ENCODE measurements at places on chromosomes 16 and 17. TPM values are rescaled to one million over a fixed set of nuclear protein-coding genes. Genes with fewer than 3 reads are reported as not detected.

The SMTNL2 gene
- 176 TPM for total RNA-seq

DNA sequence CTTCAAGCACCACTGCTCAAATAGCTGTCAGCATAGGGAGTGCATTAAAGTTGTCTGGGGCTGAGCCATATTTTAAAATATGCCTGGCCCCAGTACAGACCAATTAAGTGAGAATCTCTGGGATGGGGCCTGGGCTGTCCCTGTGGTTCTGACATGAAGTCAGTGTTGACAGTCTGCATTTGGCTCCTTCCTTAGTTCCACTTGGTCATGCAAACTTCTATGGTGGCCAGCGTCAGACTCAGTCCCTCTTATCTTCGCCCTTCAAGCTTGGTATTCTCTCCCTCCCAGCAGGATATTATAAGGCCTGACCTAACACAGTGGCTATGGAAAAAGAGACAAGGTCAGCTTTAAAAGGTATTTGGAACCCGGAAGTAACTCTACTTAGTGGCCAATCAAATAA is 177.2 kb downstream of the PMP22 start:
- DNase-seq: no peak

GRCh38 chr17:50101346-50102163 is 6.4 kb downstream of the PDK2 start:
- DNase-seq: peak; percentile 73

GRCh38 chr17:35160354-35161201 is 13.0 kb downstream of the UNC45B start:
- DNase-seq: no peak

The CHTF18 gene
- 107 TPM for total RNA-seq
